T-cell (primary cell): ENCODE measurements at places on chromosomes 6 and 20.

DNA sequence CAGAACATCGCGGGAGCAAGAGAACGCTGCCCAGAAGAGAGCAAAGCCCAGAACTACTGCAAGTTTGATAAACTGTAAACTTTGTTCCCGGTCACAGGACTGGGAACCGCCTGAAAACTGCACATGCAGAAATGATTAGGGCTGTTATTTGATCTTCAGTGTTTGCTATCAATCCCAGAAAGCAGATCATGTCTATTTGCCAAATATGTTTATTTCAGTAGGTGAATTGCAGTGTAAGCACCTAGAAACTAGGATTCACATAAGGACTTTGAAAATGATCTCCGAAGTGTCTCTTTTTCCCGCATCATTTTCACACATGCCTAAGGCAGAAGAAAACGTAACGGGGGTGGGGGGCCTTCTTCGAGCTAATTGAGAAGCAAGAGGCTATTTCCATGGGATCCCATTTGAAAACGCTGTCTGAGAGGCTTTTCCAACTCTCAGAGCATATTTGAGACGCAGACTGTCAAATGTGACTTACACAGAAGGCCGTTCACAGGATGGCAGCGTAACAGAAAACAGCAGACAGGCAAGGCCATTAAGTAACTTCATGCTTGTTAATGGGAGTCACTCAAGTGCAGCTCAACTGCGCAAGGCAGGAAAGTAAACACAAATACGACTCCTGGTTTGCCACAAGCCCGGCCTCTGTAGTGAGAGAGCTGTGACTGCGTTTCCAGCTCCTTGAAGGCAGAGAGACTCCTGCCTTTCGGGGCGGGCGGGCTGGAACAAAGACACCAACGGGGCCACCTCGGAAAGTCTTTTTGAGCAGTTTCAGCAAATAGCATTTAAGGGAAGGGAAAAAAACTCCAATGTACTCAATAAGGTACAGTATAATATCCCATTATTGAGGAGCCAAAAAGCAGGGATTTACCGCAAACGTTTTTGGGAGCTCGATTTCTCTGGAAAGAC lies 144.7 kb upstream of the ZNF217 start:
- no peak for DNase-seq

- DNase-seq, result no peak
These were observed 22.1 kb upstream of the KCNK5 start for GRCh38 chr6:39251406-39251805.

- DNase-seq, result no peak
These were observed 61.7 kb upstream of the SHLD1 start for GRCh38 chr20:5688431-5688972.

GRCh38 chr6:163686301-163686700 lies 271.8 kb downstream of the QKI start:
- DNase-seq, result no peak

GRCh38 chr20:17969884-17970409 lies 1.1 kb downstream of the MGME1 start:
- no peak for DNase-seq
